Urothelium cell line (cell line): ENCODE measurements at places on chromosomes 2 and 18.

- peak; percentile 31 for DNase-seq
These were observed 58.7 kb upstream of the ACTR3 start for GRCh38 chr2:113831161-113831560.

GRCh38 chr18:32438173-32438572 is 32.5 kb downstream of the GAREM1 start:
- DNase-seq, result no peak

- no peak for DNase-seq
These were observed 15.4 kb downstream of the GDF7 start for GRCh38 chr2:20682167-20682920.

DNA sequence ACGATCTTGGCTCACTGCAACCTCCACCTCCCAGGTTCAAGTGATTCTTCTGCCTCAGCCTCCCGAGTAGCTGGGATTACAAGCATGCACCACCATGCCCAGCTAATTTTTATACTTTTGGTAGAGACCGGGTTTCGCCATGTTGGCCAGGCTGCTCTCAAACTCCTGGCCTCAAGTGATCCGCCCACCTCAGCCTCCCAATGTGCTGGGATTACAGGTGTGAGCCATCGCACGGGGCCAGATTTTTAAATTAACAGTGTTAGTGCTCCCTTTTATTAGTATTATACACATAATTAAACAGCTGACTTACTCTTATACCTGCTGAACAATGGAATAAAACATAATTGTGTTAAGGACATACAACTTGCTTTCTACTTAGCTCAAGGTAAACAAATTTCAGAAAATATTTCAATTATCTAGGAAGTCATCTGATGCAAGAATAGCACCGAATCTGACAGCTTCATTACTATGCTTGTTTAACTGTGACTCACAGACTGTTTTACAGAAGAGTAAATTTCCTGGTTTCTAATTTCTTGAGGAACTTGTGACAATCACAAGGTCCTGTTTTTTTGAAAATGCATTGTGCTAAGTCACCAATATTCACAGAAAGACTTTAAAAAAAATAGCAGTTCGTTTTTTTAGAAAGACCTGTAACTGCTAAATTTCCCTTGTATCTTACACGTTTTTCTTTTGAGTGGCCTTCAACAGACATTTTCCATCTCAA is 51.2 kb downstream of the SPIRE1 start:
- DNase-seq, result no peak

- no peak for DNase-seq
These were observed 34.8 kb upstream of the MYO3B start for GRCh38 chr2:170143045-170143717.

DNA sequence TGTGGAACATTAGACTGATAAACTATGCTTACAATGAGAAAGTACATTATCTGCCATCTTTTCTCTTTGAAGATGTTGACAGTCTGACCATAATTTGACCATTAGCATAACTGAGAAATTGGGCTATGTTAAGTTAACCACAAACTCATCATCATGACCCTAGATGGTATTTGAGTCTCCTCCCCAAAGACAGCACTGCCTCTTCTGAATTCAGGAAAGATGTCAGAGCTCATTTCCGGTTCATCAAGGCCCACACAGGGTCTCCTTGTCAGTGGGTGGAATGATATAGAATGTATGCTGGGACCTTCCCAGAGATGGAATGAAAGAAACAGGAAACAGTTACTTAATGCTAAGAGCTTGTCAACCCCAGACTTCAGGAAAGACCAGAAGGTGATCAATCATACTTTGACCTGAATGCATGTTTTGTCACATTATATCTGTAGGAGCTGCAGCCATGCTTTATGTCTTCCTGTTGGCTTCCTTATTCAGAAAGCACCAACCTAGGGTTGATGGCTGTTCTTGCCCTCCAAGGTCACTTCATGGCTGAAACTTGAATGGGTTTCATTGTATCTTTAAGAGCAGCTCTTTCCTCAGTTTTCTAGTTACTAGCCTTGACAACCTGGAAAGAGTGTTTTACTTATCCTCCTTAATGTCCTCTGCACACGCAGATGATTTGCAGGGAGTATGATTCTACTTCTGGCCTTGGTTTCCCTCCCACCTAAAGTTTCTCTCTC is 99.1 kb upstream of the NEUROD1 start:
- DNase-seq, result no peak

DNA sequence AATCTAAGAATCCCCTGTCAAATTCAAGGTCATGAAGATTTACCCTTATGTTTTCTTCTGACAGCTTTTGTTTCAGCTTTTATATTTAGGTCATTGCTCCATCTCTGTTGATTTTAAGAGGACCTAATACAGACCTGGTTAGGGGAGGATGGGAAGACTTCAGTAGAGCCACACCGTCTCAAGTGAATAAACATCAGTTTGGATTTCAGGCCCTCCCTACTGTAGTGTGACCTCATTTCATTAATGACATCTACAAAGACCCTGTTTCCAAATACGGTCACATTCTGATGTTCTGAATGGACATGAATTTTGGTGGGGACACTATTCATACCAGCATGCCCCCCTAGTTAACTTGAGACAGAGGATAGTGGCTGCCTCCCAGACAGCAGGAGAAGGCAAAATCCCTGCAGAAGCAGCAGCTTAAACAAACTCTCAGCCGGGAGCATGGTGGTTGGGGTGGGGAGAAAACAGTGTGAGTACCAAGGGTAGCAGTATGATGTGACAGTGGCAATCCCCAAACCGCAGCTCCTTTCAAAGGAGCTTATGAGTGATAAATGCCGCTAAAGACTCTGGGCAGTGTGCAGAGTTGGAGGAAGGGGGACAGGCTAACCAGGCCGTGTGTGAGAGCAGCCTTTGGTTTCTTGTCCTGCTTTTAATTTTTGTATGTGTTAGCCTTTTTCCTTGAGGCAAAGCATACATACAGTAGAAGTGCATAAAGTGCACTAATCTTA is 65.9 kb upstream of the TNP1 start:
- DNase-seq, result no peak

DNA sequence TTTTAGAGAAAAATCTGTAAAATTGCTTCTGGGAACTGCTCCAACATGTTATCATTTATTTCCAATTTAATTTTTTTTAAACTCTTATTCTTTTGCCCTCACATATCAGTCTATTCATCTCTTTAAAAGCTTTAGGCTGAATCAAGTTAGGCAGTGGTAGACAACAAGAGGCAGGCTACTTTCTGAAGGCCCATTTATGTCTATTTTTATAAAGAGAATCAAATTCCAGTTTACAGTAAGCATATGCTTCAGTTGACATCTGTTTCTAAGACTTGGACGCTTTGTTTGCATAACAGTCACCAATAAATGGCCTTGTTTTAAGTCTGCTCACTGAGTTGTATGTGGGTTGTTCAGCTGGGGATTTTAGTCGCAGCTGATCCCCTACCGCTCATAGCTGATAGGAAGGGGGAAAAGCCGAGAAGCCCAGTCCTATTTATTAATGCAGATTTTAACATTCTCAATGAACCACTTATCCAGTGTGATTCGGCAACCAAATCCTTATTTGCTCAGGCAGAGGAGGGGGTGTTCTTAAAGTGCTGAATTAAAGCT is 260.4 kb upstream of the SIX3 start:
- DNase-seq, result no peak

- no peak for DNase-seq
These were observed 91.9 kb upstream of the GPC1 start for GRCh38 chr2:240343548-240343947.

DNA sequence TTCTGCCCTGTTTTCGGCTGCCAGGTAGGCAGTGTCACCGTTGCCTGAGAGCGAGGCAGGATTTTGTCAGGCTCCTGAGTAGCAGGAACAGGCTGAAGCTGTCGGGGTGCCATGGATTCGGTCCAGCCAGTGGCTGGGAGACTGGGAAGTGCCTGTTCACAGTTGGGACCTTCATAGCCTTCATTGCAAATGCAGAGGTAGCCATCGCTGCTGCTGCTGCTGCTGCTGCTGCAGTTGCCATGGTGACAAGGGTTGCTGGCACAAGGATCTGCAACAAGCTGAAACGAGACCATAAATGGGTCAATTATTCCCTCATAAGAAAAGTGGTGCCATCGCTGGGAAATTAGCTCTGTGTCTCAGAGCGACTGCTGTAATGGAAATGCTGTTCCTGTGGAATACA is 122.7 kb downstream of the DNER start:
- no peak for DNase-seq

DNA sequence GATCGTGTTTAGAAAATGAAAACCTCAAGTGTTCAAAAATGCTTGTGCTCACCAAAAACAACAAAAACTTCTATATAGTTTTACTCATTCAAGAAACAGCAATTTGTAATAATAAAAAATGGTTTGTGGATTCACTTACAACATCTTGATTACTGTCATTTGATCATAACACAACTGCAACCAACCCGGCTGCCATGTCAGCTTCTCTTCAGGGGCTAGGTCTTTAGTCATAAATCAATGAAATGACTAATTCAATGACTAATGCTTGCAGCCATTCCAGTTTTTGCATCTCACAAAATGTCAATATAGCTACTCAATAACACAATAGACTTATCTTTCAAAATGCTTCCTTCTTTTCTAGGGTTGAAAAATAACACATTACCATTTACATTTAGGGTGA is 128.0 kb downstream of the OLA1 start:
- DNase-seq, result peak; percentile 18

DNA sequence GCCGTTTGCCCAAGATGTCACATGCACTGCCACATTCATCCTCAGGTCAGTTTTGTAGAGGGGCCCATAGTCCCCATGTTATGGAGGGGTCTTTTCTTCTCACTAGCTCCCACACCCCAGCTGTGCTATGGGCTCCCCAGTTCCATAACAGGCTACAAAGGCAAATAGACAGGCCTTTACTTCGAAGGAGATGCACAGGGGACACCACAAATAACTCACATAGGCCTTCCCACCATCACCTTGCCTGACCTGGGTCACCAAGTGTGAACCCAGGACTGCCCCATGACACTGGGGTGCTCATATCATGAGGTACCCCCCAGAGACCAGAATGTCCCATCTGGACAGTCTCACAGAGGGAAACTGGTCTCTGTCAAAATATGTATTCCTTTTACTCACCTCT is 15.0 kb upstream of the INO80C start:
- DNase-seq, result no peak

DNA sequence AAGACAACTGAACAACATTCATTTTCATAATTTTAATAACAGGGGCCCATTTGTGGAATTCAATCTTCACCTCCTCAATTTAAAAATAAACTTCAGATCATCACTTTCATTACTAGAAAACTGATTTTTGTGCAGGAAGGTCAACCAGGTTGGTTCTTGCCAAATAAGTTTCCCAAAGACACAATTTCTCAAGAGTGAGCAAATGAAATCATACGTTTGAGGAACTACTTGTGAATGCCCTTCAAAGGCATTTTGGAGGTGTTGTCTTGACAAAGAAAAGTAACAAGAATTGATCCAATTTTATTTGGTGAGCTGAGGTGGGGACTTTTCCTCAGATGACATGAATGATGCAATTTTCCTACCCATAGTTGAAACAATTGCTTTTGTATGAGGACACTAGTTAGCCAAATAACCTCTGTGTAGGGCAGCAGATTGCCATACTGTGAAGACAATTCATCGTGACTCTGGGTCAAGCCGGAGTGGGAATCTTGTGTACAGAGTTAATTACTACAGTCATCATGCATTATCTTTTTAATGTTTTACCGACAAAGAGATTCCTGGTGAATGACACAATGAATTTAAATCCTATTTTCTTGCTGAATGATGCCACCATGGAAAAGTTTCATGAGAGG is 121.8 kb downstream of the TGFA start:
- no peak for DNase-seq

DNA sequence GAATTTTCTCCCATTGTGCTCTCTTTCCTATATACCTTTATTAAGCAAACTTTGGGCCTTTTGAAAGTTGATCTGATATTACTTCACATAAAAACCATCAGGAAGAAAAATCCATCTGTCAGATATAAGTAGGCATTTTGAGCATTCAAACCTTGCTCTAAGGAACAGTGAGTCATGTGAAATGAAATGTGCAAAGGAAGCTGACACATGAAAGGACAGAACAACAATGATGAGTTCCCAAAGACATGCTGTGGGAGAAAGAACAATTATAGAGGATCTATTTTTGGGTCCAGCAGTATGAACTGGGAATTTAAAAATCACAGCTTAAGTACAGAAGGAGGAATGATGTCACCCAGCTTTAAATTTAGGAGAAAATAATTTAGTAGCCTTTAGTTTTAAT is 18.1 kb downstream of the CALCRL start:
- DNase-seq, result peak; percentile 9

- peak; percentile 73 for DNase-seq
These were observed 70.2 kb upstream of the MEIS1 start for GRCh38 chr2:66364495-66365333.

DNA sequence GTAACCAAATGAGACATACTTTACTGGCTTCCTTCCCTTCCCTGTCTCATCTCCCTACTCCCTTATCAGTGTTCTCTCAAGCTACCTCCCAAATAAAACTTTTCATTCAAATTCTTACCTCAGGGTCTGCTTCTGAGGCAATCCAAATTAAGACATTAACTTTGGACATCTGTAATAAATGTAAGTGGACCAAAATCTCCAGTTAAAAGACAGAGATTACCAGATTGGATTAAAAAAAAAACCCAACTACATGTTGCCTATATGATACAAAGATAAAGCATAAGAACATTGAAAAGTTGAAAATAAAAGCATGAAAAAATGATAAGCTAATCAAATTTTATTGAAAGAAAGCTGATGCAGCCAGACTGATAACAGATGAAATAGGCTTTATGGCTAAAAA is 58.8 kb upstream of the ST3GAL5 start:
- DNase-seq, result no peak

DNA sequence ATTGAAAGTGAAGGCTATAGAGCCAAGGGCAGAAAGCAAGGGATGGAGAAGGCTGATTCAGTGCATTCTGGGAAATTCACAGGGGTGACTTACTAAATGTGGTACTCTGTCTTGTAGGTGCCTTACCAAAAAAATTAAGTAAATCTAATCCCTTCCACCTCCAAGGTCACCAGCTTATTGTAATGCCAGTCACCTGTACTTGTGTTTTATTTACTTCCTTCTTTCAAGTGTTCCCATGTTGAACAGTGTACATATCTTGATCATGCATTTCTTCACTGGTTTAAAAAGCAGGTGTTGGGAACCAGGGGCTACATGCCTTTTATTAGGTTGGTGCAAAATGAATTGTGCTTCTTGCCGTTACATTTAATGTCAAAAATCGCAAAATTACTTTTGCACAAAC is 137.0 kb upstream of the ARHGAP28 start:
- no peak for DNase-seq
